Osteocyte (in vitro differentiated cells): ENCODE measurements at places on chromosomes 6 and 20. TPM values are rescaled to one million over a fixed set of nuclear protein-coding genes. Genes with fewer than 3 reads are reported as not detected.

DNA sequence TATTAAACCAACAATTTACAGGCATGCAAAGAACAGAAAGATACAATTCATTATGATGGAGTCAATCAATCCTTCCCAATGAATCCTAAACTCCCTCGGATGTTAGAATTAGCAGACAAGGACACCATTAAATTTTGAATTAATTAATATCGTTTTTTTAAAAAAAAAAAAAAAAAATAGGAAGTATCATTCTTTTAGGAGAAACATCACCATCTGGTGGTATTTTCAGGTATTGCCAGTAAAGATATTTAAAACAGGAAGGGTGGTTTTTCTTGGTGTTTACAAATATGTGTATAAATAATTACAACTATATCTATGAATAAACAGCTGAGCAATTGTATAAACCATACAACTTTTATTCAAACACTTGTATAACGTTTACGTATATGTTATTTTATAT is 564.4 kb downstream of the HAO1 start:
- no peak for DNase-seq

DNA sequence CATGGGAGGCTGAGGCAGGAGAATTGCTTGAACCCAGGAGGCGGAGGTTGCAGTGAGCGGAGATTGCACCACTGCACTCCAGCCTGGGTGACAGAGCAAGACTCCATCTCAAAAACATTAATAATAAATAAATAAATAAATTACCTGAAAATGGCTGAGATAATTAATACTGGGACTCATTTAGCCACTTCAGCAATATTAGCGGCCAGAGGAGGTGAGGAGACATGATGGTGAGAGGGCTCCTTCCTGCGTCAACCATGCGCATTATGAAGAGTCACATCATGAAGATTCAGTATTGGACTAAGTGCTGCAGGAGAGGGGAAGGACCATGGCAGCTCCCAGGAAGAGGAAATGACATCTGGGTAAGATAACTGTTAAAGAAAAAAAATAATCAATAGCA is 2.9 kb upstream of the PYGB start:
- no peak for DNase-seq

OTOR gene
- total RNA-seq, result not detected in 2 replicates

DNA sequence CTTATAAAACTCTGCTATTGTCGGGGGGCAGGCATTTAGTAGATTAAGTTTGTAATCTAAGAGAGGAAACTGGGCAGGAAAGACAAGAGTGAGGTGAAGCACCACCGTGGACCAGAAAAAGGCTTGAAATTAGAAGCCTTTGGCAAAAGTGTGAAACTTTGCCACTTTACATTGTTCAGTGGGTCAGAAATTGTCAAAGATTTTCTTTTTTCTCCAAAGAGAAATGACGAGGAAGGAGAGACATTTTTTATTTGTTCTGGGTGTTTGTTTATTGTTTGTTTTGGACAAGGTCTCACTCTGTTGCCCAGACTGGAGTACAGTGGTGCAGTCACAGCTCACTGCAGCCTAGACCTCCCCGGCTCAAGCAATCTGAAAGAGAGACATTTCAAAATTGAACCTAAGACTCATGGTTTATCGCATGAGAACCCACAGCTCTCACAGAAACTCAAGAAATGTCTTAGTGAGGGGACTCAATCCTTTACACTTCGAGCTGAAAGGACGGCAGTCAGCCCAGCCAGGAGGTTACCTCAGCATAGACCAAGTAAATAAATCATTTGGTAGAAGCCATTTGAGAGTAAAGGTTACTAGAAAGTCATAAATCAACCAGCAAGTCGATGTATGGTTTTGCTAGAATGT is 262.8 kb upstream of the TAB2 start:
- DNase-seq, result no peak

DNA sequence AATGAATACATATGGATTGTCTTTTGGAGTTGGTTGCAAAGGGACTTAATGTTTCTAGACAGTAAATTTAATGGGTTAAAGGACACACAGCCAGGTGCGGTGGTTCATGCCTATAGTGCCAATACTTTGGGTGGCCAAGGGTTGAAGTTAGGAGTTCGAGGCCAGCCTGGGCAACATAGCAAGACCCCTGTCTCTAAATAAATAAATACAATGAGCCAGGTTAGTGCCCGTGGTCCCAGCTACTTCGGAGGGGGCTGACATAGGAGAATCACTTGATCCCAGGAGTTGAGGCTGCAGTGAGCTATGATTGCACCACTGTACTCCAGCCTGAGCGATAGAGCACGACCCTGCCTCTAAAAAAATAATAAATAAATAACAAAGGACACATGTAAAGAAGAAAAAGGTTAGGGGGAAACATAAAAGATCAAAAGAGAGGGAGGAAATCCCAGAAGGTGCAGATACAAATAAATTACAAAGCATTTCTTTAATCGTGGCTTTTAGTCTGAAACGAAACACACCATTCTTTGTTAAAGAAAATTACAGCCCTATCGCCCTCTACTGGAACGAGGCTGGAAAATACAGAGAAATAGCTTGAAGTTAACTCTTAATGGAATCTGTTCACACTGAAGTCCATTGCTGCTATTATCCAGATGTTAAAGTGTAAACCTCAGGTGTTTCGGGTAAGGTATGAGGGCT is 42.6 kb upstream of the SCML4 start:
- DNase-seq, result no peak

SIM1 gene
- total RNA-seq, result 1.6 and 2.6 TPM in 2 replicates

DNA sequence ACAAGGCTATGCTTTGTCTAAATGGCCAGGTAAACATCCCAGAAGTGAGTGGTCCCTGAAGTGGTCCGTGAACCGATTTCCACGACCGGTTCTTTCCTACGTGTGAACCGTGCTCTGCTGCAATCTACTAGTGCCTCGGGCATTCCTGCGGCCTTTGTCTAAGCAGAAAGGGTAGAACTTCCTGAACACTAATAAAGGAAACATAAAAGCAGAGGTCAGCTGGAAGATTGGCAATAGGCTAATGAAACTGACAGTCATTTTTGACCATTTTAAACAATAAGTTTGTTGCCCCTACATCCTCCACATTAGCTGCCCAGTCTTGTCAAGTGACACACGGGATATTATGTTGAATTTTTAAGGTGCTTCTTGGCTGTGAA is 410.0 kb downstream of the PLCB1 start:
- DNase-seq, result no peak

GRCh38 chr6:111301946-111302345 is 181.1 kb downstream of the REV3L start:
- DNase-seq, result no peak

- DNase-seq, result no peak
Observed at GRCh38 chr6:38021029-38021428, 201.5 kb downstream of the ZFAND3 start.

DNA sequence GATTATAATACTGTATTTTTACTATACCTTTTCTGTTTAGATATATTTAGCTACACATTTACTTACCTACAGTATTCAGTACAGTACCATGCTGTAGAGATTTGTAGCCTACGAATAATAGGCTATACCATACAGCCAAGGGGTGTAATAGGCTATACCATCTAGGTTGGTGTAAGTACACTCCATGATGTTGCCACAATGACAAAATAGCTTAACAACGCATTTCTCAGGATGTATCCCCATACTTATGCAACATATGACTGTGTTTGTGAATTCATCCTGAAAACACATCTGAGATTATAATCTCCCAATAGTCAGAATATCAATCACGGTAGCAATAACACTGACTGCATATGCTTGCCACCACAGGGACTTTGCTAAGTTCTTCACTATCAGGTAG is 20.7 kb downstream of the B4GALT5 start:
- no peak for DNase-seq

- no peak for DNase-seq
Observed at GRCh38 chr20:62662422-62662821, 20.1 kb downstream of the SLCO4A1 start.

GRCh38 chr6:43676962-43677606 is 10.5 kb downstream of the MRPS18A start:
- DNase-seq, result no peak

DNA sequence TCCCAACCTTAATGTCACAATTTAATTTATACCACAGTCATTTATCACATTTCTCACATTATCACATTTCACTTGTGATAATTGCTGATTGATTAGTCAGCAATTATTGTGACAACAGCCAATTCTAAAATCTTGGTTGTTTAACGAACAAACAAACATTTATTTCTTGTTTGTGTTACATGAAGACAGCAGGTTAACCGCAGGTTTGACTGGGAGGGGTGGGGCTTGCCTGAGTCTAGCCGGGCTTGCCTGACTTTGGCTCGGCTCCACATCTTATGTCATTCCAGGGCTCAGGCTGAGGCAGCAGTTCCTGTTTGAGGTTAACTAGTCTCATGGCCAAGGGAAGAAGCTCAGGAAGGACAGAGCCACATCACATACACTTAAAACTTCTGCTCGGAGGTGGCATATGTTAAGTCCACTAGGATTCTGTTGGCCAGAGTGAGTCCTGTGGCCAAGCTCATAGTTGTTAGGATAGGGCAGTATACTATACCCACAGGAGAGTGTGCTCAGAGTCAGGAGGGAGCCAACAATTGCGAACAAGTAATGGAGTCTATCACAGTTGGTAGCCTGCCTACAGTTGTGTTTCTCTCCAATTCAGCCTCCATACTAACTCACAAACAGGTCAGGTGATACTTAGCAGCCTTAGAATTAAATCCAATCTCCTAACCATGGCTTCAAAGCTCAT is 90.0 kb upstream of the IFNGR1 start:
- DNase-seq, result no peak

DNA sequence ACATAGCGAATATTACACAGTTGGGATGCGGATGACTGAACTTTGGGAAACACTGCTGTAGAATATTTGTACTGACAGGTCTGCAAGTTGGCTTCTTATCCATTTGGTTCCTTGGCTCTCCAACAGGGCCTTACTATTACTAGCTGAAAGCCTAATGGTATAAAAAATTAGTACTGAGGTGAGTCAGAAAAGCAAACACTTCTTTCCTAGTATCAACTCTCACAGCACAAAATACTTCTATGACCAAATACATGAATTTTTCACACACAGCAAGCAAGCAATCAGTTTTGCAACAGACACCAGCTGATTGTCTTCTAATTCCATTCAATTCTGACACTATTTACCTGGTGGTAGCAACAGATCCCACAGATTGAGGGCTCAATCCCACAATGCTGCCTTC is 168.3 kb downstream of the COL9A1 start:
- no peak for DNase-seq

GRCh38 chr20:48923149-48923718 is 1.7 kb downstream of the ARFGEF2 start:
- DNase-seq, result no peak

GRCh38 chr20:34271956-34272355 is 30.7 kb downstream of the ASIP start:
- no peak for DNase-seq

GRCh38 chr6:43193929-43194328 is 11.9 kb downstream of the CUL9 start:
- DNase-seq, result no peak

XKR7 gene
- total RNA-seq, result not detected in 2 replicates

DNA sequence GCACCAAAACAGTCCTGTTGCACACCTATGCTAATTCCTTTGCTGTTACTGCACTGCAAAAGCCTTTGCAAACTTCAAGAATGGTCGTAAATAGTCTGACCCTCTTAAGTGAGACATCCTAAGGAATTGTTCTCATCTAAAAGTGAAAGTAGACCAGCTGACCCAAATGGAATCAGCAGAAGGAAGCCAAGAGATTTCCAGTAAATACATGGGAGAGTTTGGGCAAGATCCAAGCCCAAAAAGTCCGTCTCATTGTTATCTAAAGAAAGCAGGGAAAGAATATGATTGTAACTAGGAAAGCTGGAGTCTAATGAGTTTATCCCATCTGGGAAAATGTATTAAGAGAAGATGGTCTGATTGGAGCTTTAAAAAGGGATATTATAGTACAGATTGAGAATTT is 43.0 kb upstream of the HIVEP1 start:
- no peak for DNase-seq

SEL1L2 gene
- not detected in 2 replicates for total RNA-seq

- no peak for DNase-seq
Observed at GRCh38 chr6:45535933-45536332, 158.2 kb upstream of the SUPT3H start.

DNA sequence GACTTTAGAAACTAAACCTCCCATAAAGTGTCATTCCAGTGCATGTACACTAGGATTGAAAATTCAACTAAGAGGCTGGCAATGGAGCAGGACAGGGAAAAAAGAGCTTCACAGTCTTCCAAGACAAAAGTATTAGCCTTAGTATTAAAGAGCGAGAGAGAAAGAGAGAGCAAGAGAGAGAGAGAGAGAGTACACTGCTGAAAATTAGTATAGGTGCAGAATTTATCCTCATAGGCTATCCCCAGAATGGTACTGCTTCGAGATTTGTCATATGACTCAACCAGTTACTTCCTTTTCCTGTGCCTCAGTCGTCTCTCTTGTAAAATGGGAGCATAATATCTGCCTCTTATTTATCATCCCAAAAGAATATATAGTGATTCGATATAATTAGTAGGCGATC is 543.2 kb upstream of the JARID2 start:
- DNase-seq, result no peak

KIF16B gene
- total RNA-seq, result 8.8 and 10.2 TPM in 2 replicates

PRPH2 gene
- not detected in 2 replicates for total RNA-seq

SGK2 gene
- total RNA-seq, result 0.52 and 2.5 TPM in 2 replicates

DNA sequence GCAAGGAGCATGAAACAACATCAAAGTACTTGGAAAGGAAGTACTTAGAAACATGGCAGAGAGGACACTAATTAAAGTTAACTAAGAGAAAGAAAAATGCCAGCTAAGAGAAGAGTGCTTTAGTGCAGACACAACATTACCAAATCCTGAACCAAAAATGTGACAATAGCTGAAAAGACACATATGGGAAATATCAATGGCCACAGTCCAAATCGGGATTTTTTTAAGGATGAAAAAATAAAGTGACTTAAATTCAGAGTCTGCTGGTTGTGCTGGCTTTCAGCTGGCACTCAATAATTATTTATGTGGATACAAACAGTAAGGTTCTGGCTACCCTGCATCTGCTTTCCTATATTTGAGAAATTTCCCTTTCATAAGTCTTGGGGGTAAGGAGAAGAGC is 12.6 kb upstream of the DST start:
- DNase-seq, result no peak

GMPR gene
- 7.7 and 7.8 TPM in 2 replicates for total RNA-seq

TINAG gene
- total RNA-seq, result not detected in 2 replicates

AGPAT1 gene
- 81.1 and 82.6 TPM in 2 replicates for total RNA-seq

DNA sequence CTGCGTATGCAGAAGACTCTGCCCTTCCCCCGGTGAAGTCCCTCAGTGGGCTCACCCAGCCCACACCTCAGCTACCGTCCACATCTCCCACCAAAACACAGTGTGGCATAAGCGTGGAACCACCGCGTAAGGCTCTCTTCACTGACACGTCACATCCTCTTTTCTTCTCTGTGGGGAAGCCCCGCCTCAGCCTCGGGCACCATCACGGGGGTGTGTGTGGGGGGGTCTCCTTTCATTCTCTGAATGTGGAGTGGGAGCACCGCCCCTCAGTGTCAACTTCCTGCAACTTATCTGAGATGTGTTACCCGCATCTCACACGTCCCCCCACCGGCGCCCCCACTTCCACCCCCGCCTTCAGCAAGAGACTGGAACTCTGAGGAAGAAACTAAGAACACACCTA is 388.4 kb upstream of the JARID2 start:
- DNase-seq, result no peak

GRCh38 chr20:63186528-63187316 is 29.2 kb downstream of the YTHDF1 start:
- DNase-seq, result no peak

SLCO4A1 gene
- total RNA-seq, result 1.2 and 1.5 TPM in 2 replicates
